Endothelial cell of coronary artery (primary cell): ENCODE measurements at places on chromosomes 5 and 9. TPM values are rescaled to one million over a fixed set of nuclear protein-coding genes. Genes with fewer than 3 reads are reported as not detected.

The ANKRD31 gene
- total RNA-seq = under 0.01 TPM in 1 of 2 replicates, not detected in the other

The EGFL7 gene
- 318 and 599 TPM in 2 replicates for total RNA-seq

The GABRA1 gene
- not detected in 2 replicates for total RNA-seq

The P4HA2 gene
- total RNA-seq = 64.3 and 212 TPM in 2 replicates

The IL7R gene
- 1.6 and 3.2 TPM in 2 replicates for total RNA-seq

The ST6GALNAC4 gene
- 38.7 and 46.9 TPM in 2 replicates for total RNA-seq

The ESM1 gene
- total RNA-seq = 214 and 325 TPM in 2 replicates

The TTC23L gene
- 0.09 TPM in 1 of 2 replicates, not detected in the other for total RNA-seq

The LRRC19 gene
- total RNA-seq = not detected in 2 replicates

The PCDHGB7 gene
- 5.8 and 6.8 TPM in 2 replicates for total RNA-seq

The CCDC152 gene
- total RNA-seq = 0.56 and 0.99 TPM in 2 replicates

The MLANA gene
- not detected in 2 replicates for total RNA-seq

The SLC36A3 gene
- total RNA-seq = not detected in 2 replicates

The NRG2 gene
- 0.66 and 2.1 TPM in 2 replicates for total RNA-seq

The RLN1 gene
- not detected in 2 replicates for total RNA-seq

The PDE8B gene
- not detected in 2 replicates for total RNA-seq

The ZDHHC21 gene
- 19.6 and 21.5 TPM in 2 replicates for total RNA-seq

The ADAMTS19 gene
- not detected in 2 replicates for total RNA-seq

The TDRD7 gene
- total RNA-seq = 11.2 and 13.2 TPM in 2 replicates

The FOXD4L3 gene
- 0.09 TPM in 1 of 2 replicates, not detected in the other for total RNA-seq

The AHRR gene
- total RNA-seq = 6.1 and 9.4 TPM in 2 replicates

The WHRN gene
- under 0.01 and 0.19 TPM in 2 replicates for total RNA-seq

The MEGF10 gene
- 0.09 and 0.36 TPM in 2 replicates for total RNA-seq

The ROR2 gene
- not detected in 2 replicates for total RNA-seq

The SPEF2 gene
- 1.1 and 1.3 TPM in 2 replicates for total RNA-seq

The SLC1A3 gene
- 0.19 TPM in 1 of 2 replicates, not detected in the other for total RNA-seq

The SPINK4 gene
- not detected in 2 replicates for total RNA-seq

The NFX1 gene
- 13.6 and 15.2 TPM in 2 replicates for total RNA-seq

The TMOD1 gene
- 0.09 and 0.28 TPM in 2 replicates for total RNA-seq

The TLR4 gene
- 43.6 and 92.9 TPM in 2 replicates for total RNA-seq

The NDUFA8 gene
- 45.3 and 49.8 TPM in 2 replicates for total RNA-seq

The HNRNPA0 gene
- 16.1 and 17.0 TPM in 2 replicates for total RNA-seq

The FBXO10 gene
- total RNA-seq = 8.3 and 10.1 TPM in 2 replicates

The PTPN3 gene
- total RNA-seq = under 0.01 and 2.8 TPM in 2 replicates

The GNAQ gene
- total RNA-seq = 29.9 and 31.2 TPM in 2 replicates

The LAMC3 gene
- total RNA-seq = under 0.01 TPM in 1 of 2 replicates, not detected in the other

The PRUNE2 gene
- total RNA-seq = 5.6 and 20.7 TPM in 2 replicates

The SPINK6 gene
- not detected in 2 replicates for total RNA-seq

The GPR21 gene
- 0.90 and 1.8 TPM in 2 replicates for total RNA-seq

The NAA35 gene
- 20.2 and 20.9 TPM in 2 replicates for total RNA-seq

The BASP1 gene
- 67.2 and 127 TPM in 2 replicates for total RNA-seq

The TAF1L gene
- under 0.01 TPM in 2 replicates for total RNA-seq

The KIF24 gene
- 1.0 and 2.4 TPM in 2 replicates for total RNA-seq

The CD72 gene
- not detected in 2 replicates for total RNA-seq

The PCDHGA4 gene
- 2.6 and 5.0 TPM in 2 replicates for total RNA-seq

The OBP2B gene
- total RNA-seq = not detected in 2 replicates

The SH3GL2 gene
- total RNA-seq = 0.09 TPM in 1 of 2 replicates, not detected in the other

The TLE4 gene
- total RNA-seq = 13.1 and 13.2 TPM in 2 replicates

The GDNF gene
- 0.09 TPM in 1 of 2 replicates, not detected in the other for total RNA-seq

The MYOZ3 gene
- 0.18 and 0.94 TPM in 2 replicates for total RNA-seq

The SNCB gene
- 0.09 TPM in 1 of 2 replicates, not detected in the other for total RNA-seq

The S1PR3 gene
- 8.5 and 72.5 TPM in 2 replicates for total RNA-seq

The BTNL8 gene
- total RNA-seq = not detected in 2 replicates

The FAM221B gene
- not detected in 2 replicates for total RNA-seq

The SPARC gene
- 628 and 1,632 TPM in 2 replicates for total RNA-seq
